ENCODE measurements at places on chromosomes 4 and X.

- no peak for DNase-seq
Observed at GRCh38 chrX:119272882-119273419, 36.9 kb downstream of the PGRMC1 start.

- DNase-seq = no peak
Observed at GRCh38 chrX:123077631-123078030, 106.4 kb upstream of the GRIA3 start.

GRCh38 chr4:43130228-43131021 lies 237.9 kb downstream of the GRXCR1 start:
- DNase-seq = no peak

- DNase-seq = no peak
Observed at GRCh38 chrX:41245641-41246040, 88.3 kb upstream of the DDX3X start.

DNA sequence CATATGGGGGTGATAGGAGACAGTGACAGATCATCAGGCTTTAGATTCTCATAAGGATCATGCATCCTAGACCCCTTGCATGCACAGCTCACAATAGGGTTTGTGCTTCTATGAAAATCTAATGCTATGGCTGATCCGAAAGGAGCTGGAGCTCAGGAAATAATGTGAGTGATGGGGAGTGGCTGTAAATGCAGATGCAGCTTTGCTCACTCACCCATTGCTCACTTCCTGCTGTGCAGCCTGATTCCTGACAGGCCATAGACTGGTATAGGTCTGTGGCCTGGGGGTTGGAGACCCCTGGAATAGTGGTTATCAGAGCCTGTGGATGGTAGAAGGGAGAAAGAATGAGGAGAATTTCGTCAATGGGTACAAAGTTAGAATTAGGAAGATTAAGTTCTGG lies 2751.1 kb downstream of the ARAP2 start:
- DNase-seq = no peak

- no peak for DNase-seq
Observed at GRCh38 chrX:13281289-13281688, 38.6 kb downstream of the ATXN3L start.

GRCh38 chr4:105625214-105625613 lies 72.8 kb downstream of the ARHGEF38 start:
- DNase-seq = no peak

DNA sequence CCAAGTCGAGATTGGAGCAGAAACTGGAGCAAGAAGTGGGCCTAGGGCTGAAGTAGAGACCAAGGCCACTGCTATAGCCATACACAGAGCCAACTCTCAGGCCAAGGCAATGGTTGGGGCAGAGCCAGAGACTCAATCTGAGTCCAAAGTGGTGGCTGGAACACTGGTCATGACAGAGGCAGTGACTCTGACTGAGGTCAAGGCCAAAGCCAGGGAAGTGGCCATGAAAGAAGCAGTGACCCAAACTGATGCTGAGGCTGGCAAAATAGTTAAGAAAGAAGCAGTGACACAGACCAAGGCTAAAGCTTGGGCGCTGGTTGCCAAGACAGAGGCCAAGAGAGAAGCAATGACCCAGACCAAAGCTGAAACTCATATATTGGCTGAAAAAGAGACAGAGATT lies 3.5 kb downstream of the ARMCX4 start:
- no peak for DNase-seq

GRCh38 chr4:38084877-38085711 lies 124.9 kb downstream of the PTTG2 start:
- DNase-seq = no peak

GRCh38 chr4:152785639-152786615 lies 6.2 kb downstream of the ARFIP1 start:
- DNase-seq = peak; percentile 15

DNA sequence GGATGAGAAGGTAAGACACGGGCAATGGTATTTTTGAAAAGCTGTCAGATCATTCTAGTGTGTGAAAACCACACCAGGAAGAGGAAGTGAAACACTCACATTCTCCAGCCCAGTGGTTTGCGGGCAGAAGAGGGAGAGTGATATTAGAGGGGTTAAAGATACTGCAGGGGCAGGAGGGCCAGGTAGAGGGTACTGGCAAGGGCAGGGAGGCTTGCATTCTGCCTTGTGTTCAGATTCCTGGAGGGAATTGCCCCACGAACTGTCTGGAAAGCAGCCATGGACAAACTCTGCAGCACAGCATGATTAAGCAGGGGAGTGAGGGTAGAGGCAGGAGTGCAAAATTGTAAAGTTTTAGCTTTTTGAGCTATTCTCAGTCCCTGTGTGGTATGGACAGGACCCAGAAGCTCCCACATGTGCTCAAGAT lies 30.9 kb downstream of the NIPAL1 start:
- DNase-seq = peak; percentile 92

GRCh38 chrX:323721-324628 lies 5.4 kb upstream of the GTPBP6 start:
- DNase-seq = peak; percentile 59

All from common myeloid progenitor, CD34-positive (primary cell).